Stimulated activated CD4-positive, alpha-beta T cell treated with anti-CD3 and anti-CD28 coated beads, Interleukin-15, amount 100 ng/mL, for 48 hours (primary cell): ENCODE measurements at places on chromosomes 4 and X.

- no peak for DNase-seq
These were observed 148.9 kb upstream of the EPHA5 start for GRCh38 chr4:65819192-65819591.

DNA sequence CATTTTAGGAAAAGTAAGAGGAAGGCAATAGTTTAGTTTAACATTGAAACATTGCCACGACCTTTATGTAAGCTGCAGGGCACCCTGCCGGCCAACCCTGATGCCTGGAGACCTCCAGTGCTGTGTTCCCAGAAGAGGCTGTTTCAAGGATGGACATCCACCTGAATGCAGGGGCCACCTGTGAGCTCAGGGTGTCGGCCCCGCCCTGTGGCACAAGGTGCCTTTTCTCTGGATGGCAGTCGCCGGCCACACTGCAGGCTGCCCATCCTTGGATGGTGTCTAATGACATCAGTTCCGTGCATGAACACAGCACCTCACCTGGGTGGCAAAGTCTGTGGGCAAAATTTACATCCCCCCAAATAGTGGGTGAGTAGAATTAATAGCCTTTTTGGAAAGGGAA is 180.0 kb downstream of the AFAP1 start:
- DNase-seq: no peak

- no peak for DNase-seq
These were observed 77.1 kb downstream of the TBCK start for GRCh38 chr4:106238820-106239420.

- no peak for DNase-seq
These were observed 46.7 kb downstream of the DTHD1 start for GRCh38 chr4:36328130-36328529.

DNA sequence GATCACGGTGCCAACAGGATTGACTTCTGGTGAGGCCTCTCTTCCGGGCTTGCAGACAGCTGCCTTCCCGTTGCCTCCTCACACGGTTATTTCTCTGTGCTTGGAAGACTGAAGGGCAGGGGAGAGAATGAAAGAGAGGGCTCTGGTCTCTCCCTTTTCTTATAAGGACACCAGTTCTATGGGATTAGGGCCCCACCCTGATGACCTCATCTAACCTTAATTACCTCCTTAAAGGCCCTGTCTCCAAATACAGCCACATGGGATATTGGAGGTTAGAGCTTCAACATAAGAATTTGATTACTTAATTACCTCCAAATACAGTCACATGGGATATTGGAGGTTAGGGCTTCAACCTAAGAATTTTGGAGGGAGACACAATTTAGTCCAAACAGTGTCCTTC is 46.5 kb downstream of the EVC start:
- no peak for DNase-seq

DNA sequence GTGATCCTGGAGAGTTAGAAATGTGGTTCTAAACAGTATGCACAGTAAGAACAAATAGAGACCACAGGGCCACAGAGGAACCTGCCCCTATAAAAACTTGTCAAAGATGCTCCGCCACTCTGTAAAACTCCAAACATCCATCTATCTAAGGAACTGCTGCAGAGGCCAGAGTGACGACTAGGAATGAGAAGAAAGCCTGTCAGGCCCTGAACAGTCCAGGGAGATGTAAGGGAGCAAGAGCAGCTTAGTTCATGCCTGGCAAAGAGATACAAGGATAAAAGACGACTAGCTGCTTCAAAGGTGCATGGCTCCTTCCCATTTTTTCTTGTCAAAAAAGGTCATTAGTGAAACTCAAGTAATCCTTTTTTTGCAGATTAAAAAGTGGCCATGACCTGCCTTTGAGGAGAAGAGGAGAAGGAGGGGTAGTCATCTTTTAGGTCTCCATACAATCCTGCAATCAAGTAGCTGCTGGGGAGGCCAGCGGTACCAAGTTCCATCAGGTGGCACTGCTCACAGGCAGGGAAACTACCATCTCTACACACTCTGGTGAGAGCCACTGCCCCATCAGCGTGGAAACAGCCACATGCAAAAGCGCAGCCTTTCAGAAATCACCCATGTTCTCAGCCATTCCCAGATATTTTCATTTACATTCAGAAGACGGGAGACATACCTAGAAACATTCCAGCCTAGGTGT is 162.1 kb downstream of the TSPAN5 start:
- DNase-seq: no peak

GRCh38 chr4:152556283-152556682 is 20.4 kb upstream of the FBXW7 start:
- DNase-seq: no peak

DNA sequence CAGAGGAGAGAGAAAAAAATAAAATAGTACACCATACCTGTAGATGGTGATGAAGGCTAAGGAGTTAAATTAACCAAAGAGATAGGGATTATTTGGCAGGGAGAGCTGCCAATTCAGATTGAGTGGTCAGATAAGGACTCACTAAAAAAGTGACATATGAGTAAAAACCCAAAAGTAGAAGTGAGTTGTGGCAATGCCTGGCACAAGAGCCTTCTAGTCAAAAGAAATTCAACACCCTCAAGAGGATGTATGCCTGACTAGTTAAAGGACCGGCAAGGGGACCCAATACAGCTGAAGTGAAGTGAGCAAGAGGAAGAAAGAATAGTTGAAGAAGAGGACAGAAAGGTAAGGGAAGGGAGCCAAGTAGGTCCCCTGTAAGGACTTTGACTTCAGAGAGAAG is 34.9 kb downstream of the ELF2 start:
- DNase-seq: no peak

- no peak for DNase-seq
These were observed 6.7 kb downstream of the SRD5A3 start for GRCh38 chr4:55352726-55353125.

GRCh38 chrX:16210061-16210460 is 42.8 kb downstream of the MAGEB17 start:
- no peak for DNase-seq

DNA sequence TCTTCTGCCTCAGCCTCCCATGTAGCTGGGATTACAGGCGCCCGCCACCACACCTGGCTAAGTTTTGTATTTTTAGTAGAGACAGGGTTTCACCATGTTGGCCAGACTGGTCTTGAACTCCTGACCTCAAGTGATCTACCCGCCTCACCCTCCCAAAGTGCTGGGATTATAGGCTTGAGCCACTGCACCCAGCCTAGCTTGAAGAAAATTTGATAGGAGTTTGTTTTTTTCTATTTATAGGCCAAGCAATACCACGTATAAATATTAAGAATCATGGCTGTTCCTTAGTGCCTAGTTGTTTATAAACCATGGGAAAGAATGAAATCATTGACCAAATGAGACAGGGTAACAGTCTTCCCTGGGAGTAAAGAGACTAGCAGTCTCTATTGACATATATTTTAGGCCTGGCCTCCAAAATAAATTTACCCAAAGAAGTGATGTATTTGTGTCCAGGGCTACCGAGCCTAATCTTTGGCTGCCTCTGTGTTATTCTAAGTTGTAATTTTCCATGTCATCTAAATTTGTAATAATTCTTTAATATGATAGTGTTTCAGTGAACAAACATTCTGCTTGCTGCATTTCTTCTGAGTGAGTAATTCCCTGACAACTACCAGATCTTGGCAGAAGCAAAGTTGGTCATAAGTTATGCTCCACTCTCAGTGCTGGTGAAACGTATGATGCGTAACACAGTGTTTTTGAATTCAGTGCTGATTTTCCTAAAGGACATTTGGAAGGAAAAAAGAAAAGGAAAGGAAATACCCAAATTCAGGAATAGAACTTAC is 10.3 kb downstream of the PKD2 start:
- no peak for DNase-seq

- no peak for DNase-seq
These were observed 15.1 kb downstream of the TREX2 start for GRCh38 chrX:153430796-153431195.

GRCh38 chrX:136260776-136261175 is 9.6 kb upstream of the MAP7D3 start:
- no peak for DNase-seq

- no peak for DNase-seq
These were observed 71.1 kb downstream of the NYX start for GRCh38 chrX:41518127-41518840.

- DNase-seq: no peak
These were observed 72.1 kb downstream of the CPE start for GRCh38 chr4:165450871-165451270.

GRCh38 chrX:118329175-118329574 is 16.7 kb upstream of the WDR44 start:
- no peak for DNase-seq

DNA sequence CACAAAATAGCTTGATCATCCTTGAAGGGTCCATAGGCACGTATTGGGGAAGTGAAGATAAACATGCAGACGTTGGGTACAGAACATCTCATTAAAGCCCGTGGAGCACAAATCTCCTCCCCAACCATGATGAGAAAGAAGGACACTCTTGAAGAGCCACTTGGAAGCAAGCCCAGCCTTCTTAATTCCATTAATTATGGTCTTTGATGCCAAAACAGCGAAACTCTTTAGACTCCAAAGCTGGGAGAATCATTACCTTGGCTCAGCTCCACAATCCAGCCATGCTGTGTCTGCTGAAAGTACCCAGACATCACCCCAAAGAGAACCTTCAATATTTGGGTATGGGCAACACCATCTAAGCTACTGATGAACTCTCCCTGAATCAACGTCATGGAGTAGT is 169.0 kb upstream of the MBNL3 start:
- no peak for DNase-seq

DNA sequence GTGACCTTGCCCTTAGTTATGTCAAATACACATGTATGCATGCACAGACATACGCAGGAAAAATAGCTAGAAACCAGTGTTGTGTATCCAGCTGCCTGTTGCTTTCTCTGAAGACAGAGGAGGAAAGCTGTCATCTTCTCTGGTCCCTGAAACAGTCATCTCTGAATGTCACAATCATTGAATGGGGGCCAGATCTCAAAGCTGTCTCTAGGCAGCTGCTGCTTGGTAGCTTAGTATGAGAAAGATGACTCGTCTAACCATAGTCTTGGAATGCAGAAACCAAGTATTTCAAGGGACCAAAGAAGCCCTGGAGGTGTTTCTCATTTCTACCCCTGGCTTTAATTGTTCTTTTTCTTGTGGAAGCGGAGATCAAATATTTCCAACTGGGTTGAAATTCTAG is 4.0 kb downstream of the GRIA3 start:
- no peak for DNase-seq

- no peak for DNase-seq
These were observed 272.7 kb upstream of the PCDH18 start for GRCh38 chr4:137804906-137805495.

GRCh38 chr4:4645743-4646142 is 103.9 kb upstream of the STX18 start:
- no peak for DNase-seq

- DNase-seq: no peak
These were observed 15.7 kb downstream of the OFD1 start for GRCh38 chrX:13750204-13750603.

DNA sequence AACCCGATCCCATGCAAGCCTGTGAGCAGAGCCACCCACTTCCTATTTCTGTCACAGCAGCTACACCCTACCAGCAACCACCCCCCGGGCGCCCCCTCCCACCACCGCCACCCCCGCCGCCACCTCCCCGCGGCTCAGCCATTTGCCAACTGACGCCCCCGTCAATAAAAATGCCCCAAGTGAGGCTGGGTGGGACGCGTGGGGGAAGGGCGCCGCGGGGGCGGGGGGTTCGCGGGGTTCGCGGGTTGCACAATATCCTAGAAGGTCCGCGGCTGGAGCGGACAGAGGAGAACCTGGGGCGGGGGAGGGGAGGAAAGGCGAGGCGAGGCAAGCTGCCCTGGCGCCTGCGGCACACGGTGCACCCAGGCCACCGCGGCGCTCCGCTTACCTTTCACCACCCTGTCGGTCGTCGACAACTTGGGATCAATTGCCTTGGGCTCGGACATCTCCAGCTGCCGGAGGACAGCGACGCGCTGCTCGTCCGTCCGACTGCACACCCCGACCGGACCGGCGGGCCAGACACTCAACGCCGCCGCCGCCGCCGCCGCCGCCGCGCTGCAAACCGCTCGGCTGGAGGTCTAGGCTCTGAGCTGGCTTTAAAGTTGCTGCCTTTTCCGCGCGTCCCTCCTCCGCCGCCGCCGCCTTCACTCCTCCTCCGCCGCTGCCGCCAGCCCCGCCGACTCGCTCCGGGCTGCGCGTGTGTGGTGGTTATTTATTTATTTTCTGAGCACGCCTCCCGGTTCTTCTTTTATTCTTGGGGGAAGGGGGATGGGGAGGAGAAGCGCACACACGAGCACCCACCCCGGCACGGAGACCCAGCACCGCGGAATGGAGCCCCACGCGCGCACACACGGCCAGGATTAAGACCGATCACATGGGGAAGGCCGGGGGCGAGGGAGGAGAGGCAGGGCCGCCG is 717 bp downstream of the PPP3CA start:
- DNase-seq: peak; percentile 22

DNA sequence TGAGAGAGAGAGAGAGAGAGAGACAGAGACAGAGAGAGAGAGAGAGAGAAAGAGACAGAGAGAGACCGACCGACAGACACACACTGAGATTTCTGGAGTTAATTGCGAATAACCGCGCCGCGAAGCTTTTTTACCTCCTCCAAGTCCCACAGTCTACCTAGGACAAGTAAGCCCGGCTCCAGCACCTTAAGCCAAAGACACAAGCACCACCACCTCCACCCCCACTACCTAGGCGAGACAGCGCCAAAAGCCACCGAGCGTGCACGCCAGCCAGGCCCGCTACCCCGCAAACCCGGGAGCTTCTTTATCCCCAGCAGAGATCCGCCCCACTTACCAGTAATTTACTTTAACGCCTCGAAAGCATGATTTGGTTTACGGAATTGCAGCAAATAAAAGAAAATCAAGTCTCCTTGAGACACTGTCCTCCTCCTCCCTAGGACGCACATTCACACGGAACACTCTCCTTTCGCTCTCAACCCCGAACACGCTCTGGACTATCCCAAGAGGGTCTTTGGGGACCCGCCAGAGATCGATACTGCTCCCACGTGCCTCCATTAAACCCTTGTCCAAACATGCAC is 649.6 kb upstream of the DIPK2B start:
- no peak for DNase-seq

DNA sequence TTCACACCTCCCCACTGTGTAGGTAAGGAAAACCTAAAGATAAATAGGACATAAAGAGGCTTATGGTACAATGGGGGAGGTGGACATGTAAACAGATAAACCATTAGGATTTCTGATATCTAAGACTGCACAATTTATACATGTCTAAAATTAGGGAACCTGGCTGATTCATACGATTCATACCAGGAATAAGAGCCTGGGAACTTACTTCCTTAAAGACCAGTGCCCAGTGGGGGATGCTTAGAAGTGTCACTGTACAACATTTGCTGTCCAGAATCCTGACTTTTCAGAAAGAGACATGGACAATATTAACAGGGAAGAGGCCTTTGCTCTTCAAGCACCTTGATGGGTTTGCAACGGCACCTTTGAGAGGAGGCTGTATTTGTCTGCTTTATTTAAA is 116.8 kb upstream of the KIT start:
- no peak for DNase-seq

DNA sequence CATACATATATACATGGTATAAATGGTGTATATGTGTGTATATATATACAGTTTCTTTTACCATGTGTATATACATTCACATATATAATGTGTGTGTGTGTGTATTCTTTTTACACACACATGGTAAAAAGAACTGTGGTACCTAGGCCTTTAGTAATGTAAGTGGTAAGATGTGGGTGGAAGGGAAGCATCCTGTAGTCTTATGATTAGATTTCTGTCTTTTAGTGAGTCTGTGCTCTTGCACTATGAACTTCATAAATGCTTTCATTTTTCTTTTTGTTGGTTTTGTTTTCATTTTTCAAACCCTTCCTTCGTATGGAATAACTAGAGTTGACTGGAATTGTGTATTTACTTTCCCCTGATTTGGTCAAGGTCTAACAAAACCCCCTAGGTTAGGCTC is 12.1 kb downstream of the PABPC4L start:
- no peak for DNase-seq
